Activated CD8-positive, alpha-beta memory T cell treated with anti-CD3 and anti-CD28 coated beads, Interleukin-2, amount 50 U/mL, for 48 hours (primary cell): ENCODE measurements at places on chromosomes 6 and 20.
A peak's percentile ranks its signal among the peaks of the same experiment; 100 is the strongest.

DNA sequence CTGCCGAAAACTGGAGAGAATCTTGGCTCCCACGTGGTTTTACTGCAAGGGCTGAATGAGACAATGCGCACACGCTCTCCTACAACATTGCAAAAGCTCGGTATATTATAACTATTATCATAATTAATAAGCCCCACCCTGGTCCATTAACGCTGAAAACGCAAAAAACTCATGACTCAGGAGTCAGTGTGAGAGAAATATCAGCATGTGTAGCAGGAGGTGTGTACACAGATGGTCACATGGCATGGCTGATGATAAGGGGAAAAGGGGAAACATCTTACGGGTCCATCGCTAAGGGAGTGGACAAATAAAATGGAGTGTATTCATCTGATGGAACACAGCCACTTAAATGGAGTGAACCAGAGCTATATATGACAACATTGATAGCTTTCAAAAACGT lies 29.2 kb downstream of the CDH22 start:
- no peak for DNase-seq

GRCh38 chr6:111792914-111793700 lies 80.1 kb downstream of the FYN start:
- DNase-seq = no peak

GRCh38 chr6:52571099-52571755 lies 5.6 kb downstream of the TRAM2 start:
- no peak for DNase-seq

DNA sequence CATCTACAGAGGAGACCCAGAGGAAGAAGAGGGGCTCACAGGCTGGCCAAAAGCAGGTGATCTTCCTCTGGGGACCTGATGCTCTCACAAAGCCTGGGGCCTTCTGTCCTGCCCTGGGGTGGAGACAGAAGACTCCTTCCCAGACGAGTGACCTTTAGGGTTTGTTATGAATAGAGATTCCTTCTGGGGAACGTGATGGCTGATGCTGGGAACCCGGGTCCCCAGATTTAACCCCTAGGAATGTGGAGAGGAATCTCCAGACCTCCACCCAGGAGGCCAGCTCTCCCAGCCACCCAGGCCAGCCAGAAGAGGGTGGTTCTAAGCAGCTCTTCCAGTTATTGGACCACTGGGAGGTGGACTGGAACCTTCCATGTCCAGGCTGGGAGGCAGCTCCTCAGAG lies 16.8 kb upstream of the CCN5 start:
- no peak for DNase-seq

DNA sequence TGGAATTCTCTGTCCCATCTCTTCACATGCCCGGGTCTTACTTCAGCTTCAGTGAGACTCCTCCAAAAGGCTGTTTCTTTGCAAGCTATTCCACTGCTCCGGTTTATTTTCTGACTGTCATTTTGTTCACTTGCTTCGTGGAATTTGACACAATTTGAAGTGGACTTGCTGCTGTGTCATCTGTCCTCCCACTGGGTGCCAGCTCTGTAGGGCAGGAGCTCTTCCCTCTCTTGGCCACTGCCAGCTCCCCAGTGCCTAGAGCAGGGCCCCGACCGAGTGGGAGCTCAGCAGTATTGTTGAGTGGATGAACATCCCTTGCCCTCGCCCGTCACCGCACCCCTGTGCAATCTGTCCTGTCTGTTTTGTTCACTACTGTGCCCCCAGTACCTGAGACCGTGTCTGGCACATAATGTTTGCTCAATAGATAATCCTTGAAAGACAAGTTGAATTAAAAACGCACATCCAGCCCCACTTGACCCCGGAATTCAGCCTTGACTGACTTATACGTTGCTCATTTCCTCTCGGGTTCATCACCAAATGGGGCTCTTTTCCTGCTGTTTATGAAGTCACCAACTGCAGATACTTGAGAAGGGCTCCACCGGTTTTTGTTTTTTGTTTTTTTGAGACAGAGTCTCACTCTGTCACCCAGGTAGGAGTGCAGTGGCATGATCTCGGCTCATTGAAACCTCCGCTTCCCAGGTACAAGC lies 170.3 kb upstream of the KCNG1 start:
- DNase-seq = no peak

DNA sequence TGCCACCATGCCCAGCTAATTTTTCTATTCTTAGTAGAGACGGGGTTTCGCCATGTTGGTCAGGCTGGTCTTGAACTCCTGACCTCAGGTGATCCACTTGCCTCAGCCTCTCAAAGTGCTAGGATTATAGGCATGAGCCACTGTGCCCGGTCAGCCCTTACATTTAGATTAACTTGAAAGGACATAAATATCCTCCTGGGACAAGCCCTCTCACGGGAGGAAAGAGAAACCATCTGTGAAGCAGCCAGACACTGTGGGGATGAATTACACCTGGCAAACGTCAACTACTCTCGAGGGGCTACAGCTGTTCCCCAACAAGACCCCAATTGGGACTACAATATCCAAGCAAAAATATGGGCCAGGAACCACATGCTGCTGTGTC lies 32.7 kb upstream of the SAMHD1 start:
- no peak for DNase-seq

- no peak for DNase-seq
Observed at GRCh38 chr6:109323241-109323640, 59.0 kb downstream of the CD164 start.

DNA sequence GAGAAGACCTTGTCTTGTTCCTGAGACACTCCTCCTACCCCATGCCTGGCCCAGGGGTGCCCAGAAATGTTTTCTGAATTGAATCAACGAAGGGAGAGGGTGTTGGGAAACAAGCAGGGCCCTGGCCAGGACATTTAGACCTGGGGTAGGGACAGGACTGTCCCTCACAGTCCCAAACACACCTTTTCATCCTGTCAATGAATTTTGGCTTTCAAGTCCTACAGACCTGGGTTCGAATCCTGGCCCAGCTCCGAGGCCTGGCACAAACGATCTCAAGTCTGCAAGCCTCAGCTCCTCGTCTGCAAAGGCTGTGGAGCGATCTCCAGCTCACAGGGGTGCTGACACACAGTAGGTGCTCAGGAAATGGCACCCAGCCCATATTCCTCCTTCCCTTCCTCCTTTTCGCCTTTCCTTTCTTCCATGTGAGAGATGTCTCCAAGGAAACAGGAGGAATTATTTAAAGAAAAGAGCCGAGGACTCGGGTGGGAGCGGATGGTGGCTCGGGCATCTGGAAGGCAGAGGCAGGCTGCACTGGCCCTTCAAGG lies 7.3 kb upstream of the DLGAP4 start:
- DNase-seq = no peak

DNA sequence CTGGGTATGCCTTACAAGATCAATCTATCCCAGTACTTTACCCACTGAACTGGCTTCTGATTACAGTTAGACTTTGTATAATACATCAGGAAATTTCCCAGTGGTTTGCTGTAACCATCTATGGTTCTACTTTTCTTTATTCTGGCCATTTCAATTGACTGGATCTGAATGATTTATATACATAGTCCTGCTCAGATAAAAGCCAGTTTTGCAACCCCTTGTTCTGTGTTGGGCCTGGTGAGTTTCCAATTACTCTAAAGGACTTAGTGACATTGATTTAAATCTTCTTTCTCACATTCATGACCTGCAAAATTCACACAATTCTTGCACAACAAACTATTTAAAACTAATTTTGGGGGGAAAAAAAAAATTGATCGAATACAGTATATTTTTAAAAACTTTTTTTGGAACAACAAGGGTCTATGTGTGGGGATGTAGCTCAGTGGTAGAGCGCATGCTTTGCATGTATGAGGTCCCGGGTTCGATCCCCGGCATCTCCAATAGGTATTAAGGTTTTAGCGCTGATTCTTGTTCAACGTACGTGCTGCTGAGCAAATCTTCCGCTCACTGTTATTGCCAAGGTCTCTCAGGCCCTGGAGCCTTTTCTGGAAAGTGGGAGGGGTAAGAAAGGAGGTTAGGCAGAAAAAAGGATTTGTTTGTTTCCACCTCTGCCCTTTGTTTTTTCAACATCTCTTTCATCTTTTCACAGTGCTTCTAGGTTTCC lies 117.5 kb downstream of the GPX5 start:
- peak; percentile 84 for DNase-seq

DNA sequence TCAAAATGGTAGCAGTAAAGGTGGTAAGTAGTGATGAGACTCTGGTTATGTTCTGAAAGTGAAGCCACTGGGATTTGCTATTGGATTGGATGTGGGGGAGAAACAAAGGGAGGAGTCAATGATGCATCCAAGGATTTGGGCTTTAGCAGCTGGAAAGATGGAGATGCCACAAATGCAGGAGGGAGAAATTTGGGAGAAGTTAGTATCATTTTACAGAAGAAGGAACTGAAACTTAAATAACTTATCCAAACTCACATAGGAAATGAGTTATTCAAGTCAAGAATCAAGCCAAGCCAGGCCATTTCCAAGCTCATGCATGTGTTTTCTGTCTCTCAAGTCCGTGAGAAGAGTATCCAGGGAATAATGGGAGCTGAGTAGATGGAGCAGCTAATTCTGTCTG lies 155.1 kb upstream of the TNFAIP3 start:
- DNase-seq = no peak

DNA sequence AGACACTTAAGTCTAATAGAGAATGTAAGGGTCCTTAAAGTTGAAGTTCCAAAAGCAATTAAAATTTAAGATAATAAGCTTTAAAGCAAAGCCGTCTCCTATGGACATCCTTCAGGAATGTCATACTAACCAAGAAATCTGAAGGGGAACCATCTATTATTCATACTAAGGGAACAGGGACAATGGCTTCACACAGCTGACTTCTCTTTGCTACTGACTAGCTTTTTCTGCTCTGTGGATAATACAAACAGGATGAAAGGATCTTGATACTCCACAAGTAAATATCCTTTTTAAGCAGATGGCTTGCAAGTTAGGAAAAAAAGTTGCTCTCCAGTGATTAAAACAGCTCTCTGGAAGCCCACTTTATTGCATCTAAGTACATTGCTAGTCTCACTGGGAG lies 178.6 kb downstream of the BACH2 start:
- no peak for DNase-seq

GRCh38 chr6:103983011-103983410 lies 876.7 kb downstream of the HACE1 start:
- DNase-seq = no peak

GRCh38 chr6:21138336-21139069 lies 455.0 kb upstream of the SOX4 start:
- DNase-seq = no peak

DNA sequence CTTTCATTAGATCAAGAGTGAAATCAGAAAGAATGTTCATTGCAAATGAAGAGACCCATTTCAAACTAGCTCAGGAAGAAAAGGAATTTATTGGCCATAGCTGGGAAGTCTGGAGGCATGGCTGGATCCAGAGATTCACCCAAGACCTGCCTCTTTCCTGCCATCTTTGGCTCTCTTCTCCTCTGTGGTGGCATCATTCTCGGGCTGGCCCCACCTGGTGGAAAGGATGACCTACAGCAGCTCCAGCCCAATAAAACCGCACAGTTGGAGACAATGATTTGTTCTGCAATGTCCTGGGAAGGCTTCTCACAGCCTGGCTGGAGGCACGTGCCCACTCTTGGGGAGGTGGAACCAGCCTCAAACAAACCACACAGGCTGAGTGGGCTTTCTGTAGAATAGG lies 18.1 kb upstream of the FERMT1 start:
- no peak for DNase-seq

DNA sequence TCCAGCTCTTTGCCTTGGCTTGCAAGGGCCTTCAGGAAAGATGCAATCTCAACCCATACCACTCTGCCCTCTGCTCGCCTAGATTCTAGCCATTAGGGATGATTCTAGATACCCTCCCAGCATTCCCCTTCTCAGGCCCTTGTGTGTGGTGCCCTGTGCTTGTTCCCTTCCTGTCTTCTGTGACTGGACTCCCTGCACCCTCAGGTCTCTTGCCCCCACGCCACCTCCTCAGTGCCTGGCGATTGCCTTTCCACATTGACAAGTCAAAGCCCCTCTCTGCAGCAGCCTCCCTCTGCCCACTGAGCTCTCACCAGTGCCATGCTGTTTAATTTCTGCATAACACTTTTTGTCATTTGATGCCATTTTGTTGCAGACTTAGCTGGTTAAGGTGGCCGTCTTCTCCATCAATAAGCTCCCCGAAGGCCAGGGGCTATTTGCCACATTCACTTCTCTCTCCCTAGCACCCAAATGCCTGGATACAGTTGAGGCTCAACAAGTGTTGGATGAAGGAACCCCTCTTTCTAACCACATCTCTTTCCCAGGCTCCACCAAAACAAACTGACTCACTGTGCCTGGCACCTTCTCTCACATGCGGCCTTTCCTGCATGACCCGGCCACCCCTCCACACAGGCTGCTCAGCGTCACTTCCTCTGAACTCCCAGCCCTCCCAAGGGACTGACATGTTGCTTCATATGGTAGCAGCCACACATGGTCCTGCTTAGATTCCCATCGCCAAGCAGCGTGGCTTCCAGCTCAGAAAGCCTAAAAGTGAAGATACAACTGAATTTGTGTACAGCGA lies 4.6 kb upstream of the TXNDC5 start:
- no peak for DNase-seq

DNA sequence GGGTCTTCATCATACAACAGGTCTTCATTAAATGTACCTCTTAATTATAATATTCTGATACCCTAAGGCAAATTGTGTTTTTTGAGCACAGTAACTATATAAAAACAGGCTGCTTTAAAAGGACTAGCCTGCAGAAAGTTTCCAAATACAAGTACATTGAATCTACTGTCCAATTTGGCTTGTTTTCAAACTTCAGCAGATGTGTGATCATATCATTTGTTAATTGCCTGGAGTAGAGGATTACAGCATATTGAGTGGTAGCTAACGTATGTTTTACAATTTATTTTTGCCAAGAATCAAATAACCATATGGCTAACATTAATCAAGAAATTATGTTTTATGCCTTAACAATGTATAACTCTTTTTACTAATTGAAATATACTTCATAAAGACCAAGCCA lies 12.6 kb downstream of the TINAG start:
- no peak for DNase-seq

DNA sequence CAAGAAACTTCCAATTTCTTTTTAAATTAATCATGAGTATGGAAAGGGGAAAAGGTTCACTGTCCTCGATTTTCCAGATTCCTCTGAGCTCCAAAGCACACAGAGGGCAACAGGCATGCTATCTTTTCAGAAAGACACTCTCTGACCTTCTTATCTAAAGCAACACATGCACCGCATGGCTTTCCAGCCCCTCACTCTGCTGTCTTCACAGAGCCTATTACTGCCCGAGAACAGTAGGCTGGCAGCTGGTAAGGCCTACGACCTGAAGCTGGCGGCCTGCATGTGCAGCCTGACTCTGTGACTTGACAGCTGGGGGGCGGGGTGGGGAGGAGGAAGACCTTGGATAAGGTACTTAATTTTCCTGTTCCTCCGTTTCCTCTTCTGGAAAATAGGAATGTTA lies 86.3 kb downstream of the ELOVL4 start:
- DNase-seq = no peak

- no peak for DNase-seq
Observed at GRCh38 chr6:73579389-73579788, 58.6 kb upstream of the EEF1A1 start.

DNA sequence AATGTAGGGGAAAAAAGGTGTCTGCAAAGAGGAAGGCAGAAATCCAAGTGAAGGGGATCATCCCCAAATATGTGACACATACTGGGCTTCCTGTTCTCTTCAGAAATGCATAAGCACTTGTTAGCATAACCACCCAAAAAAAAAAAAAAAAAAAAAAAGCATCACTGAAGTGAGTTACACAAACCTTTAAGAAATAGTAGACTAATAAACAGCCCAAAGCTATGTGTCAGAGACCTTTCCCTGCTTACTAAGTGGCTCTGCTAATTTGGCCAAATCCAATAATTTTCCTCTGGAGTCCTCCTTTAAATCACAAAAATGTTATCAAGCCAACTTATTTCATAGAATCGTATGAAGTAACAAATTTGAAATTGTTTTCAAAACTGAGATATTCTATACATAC lies 7.5 kb upstream of the DST start:
- no peak for DNase-seq
